ENCODE measurements at places on chromosomes 2 and 18.

DNA sequence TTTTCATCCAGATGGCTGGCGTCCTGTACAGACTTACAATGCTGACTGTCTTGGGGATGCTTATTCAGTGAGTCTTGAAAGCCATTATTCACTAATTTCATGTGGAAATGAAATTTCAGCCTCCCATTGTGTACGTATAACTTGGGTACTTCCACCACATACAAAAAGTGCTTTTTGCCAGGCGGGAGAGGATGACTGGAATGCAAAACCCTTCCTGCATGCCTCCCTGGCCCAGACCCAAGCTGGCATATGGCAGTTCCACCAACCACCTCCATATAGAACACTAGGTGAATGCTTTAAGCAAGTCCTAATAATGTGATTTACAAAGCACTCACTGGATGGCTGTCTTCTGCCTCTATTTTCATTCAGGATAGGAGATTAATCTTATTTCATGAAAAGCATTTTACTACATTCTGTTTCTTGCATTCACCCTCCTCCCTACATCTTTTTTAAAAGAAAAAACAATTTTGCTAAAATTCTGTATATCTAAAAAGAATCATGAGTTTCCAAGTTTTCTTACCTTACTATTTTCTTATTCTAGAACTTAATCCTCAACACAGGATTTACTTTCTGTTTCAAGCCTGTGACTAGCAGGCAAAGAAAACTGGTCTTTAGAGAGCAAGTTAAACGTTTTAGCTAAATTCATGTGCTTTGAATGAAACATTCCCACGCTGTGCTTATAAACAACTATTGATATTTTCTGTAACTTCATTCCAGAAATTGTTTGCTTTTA lies 327.6 kb downstream of the NCKAP5 start:
- no peak for DNase-seq

GRCh38 chr2:3737128-3737527 lies 33.8 kb downstream of the DCDC2C start:
- no peak for DNase-seq

DNA sequence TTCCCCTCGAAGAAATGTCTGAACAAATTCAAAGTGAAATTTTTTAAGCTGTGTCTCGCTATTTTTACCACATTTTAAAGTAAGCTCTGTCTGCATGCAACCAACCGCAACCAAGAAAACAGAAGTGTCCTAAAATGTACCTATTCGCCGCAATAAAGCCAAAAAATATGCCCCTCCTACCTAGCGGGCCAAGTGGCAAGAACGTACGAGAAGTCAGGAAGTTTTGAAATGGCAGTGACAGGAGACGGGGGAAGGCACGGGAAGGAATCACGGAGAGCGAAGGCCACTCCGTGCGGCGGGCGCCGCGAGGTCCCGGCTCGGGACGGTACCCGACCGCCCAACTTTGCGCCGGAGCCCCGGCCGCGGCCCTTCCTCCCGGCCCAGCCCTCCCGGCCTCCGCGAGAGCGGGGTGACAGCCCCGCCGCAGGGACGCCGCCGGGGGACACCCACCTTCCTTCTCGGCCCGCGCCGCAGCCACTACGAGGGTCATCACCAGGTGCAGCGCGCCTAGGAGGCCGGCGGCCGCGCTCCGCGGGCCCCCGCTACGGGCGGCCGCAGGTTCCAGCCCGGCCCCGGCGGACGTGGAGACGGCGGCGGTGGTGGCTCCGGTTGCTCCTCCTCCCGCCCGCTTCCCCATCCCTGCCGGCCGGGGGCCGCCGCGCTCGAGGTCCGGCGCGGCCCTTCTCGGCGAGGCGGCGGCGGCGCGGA lies 568 bp downstream of the TMEM131 start:
- DNase-seq = peak; percentile 2

- no peak for DNase-seq
Observed at GRCh38 chr18:63236921-63237846, 82.4 kb downstream of the BCL2 start.

- no peak for DNase-seq
Observed at GRCh38 chr2:98894331-98895000, 41.6 kb downstream of the CRACDL start.

DNA sequence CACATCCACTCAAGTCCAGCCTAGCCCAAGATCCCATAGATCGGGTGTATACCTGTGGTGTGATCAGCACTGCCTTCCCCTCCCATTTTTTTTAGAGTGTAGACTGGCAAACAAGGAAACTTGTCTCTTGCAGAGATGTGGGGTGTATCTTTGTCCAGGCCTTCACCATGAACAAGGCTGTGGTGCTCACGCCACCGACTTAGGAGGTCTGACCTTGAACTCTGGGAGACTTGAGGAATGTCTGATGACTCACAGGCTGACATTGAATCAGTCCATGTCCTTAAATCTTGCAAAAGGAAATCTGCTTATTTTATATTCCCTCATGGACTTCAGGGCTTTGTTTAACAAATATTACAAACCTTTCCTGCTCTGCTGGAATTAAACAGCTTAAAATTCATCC lies 4.5 kb upstream of the CTIF start:
- no peak for DNase-seq

DNA sequence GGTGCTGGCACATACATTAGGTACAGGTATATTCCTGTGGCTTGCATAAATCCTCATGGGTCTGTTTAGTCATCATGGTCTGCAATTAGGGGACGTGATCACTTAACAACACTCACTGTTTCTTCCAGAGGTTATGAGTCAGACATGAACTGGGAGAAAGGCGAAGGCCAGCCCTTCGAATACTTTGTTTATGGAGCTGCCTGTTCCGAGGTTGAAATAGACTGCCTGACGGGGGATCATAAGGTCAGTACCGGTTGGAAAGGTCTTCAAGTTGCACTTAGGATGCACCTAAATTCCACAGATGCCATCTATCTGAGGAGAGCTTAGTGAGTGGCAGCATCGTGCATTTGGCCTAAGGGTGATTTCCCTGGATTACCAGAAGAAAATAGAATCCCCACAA lies 76.9 kb downstream of the AOX1 start:
- DNase-seq = no peak

DNA sequence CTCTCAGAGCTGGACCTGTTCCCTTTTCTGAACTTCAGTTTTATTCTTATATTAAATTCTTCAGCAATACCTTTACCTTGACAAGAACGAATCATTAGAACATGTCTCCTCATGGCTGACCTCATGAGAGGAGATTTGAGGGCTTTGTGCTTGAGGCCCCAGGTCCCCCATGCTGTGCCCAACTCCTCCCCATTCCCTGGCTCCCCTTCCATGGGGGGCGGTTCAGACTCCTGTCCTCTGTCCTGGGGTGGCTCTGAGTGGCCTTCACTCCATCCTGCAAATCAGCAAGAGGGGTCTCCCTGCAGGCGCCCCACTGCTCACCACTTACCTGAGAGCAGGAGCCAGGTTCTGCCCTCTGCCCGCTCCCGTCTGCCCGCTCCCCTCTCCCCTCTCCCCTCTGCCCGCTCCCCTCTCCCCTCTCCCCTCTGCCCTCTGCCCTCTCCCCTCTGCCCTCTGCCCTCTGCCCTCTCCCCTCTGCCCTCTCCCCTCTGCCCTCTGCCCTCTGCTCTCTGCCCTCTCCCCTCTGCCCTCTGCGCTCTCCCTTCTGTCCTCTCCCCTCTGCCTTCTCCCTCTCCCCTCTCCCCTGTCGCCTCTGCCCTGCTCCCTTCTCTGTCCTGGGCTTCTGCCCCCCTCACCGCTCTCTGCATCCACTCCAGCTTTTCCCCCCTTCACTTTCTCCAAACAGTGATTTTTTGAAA lies 98.7 kb upstream of the ALKAL2 start:
- no peak for DNase-seq

DNA sequence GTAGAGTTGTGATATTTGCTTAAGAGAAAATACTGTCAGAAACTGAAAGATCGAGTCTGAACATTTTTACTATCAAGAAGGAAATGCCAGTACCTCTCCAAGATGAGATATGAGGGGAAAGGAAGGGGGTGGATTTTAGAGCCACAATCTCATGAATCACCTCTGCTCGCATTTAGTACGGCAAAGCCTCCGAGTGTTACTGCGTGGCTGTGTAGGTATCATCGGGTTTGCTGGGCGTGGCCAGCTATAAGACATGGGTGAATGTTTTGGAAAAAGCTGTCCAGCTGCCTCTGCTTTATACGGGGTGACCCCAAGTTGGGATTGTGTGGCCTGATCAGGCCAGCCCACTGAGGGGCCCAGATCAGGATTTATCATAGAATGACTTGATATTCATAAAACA lies 826.4 kb downstream of the SOCS6 start:
- DNase-seq = no peak

DNA sequence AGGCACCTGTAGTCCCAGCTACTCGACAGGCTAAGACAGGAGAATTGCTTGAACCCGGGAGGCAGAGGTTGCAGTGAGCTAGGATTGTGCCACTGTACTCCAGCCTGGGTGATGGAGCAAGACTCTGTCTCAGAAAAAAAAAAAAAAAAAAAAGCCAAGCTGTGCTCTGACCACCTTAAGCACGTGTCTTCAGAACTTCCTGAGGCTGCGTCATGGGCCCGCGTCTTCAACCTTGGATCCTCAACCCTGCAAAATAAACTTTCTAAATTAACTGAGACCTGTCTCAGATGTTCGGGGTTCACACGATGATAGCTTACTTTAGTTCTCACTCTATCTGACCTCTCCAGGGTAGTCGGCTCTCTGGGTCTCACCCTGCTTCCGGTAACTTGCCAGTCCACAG lies 65.8 kb upstream of the CABLES1 start:
- peak; percentile 12 for DNase-seq

DNA sequence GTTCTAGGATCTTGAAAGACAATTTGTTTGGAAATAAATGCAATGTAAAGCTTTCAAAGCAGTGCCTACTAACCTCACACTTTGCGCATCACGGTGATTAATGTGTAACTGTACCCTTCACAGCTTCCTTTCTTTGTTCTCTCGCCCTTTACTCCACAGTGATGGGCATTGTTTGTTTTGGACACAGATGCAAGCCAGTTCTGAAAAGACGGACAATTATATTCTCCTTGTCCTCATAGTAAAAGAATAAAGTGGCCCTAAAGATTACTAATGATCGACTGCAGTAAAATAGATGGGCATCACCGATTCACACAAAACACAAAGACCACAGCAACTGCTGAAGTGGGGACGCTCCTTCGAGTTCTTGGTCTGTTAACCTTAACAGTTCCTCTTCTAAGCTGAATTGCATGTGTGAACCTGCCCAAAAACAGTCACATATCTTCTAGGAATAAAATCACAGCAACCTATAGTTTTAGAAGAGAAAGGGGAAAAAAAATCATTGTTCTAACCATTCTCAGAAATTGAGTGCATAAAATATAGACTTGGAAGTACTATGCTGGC lies 7.7 kb downstream of the L3MBTL4 start:
- no peak for DNase-seq

GRCh38 chr2:84816426-84817026 lies 64.4 kb downstream of the TRABD2A start:
- no peak for DNase-seq

- no peak for DNase-seq
Observed at GRCh38 chr18:41396861-41397260, 558.2 kb upstream of the PIK3C3 start.

- no peak for DNase-seq
Observed at GRCh38 chr18:37445836-37446235, 119.8 kb downstream of the CELF4 start.

DNA sequence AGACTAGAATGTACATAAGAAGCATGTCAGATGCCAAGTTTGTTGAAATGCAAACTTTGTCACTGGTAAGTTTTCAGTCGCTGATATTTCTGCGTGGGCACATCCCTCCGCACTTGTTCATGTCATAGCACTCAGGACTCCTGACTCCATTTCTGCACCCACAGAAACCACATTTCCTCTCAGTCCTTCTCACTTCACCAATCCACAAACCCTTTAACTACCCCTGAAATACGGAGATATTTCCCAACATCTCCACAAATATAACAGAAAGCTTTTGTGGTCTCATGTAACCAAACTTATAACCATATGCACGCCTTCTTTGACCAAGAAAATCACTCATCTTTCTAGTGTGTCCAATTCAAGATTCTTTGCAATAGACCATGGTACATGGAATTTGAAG lies 276.9 kb upstream of the ERBB4 start:
- DNase-seq = no peak

GRCh38 chr2:241496904-241497877 lies 11.2 kb downstream of the STK25 start:
- DNase-seq = no peak

- DNase-seq = no peak
Observed at GRCh38 chr2:201628545-201628944, 14.8 kb downstream of the TMEM237 start.

DNA sequence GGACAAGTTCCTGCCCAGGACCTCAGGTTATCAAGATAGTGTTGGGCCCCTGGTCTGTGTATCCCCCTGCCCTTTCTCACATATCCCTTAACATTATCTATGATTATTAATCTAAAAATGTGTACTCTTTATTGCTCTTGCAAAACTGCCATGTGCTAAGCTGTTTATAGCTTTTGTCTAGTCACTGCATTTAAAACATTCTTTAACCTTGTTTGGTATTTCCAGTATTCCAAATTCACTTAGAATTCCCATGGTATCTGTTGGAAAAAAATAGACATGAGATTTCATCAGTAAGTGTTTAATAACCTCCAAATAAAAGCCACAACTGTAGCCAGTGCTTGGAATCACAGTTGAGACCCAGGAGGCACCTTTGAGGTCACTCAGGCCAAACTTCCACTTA lies 16.2 kb upstream of the GLS start:
- DNase-seq = no peak

DNA sequence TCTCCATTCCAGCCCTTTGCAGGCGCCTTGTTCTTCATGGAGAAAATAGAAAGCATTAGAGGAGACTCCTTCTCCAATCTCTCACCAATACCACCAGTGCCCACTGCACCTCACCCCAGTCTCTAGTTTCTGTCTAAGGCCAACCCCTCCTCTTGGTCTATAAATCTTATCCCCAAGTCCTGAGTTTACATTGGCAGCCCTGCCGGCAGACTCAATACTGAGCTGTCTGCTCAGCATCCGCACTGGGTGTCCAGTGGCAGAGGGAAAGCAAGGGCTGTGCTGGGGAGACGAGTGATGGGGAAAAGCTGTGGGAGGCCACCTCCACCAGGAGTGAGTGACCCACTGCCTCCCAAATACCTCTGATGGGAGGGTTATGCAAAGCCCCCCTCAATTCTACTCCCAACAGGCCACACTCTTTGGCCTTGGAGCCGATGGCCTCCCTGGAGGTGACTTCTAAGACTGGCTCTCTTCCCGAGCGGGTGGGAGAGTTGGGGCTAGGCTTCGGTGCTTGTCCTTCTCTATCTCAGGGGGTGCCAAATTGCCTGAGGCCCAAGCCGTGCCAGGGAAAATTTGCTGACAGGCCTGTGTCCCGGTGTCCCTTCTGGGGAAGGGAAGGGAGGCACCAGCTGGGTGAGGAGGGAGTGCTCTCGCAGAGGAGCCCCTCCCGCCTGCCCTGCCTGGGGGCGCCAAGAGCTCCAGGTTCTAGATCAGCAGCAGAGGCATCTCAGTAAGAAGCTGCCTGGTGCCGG lies 165.2 kb upstream of the MSH6 start:
- no peak for DNase-seq
